ENCODE measurements at places on chromosomes 6 and 20. TPM values are rescaled to one million over a fixed set of nuclear protein-coding genes. Genes with fewer than 3 reads are reported as not detected.

GRCh38 chr6:27547157-27548075 lies 74.5 kb upstream of the ZNF184 start:
- H3K4me3 ChIP-seq: no peak overlapping the region
- no peaks in the 10 kb centered on the region for H3K36me3 ChIP-seq
- H3K27me3 ChIP-seq: peaks cover 13% of the 10 kb centered on the region
- no peak for DNase-seq
- no peaks in the 10 kb centered on the region for H3K4me1 ChIP-seq

The HLA-C gene
- 321 TPM for total RNA-seq

The GPR6 gene
- total RNA-seq: not detected

The SUPT3H gene
- 6.6 TPM for total RNA-seq

GRCh38 chr6:12151433-12151820 lies 138.7 kb upstream of the EDN1 start:
- peaks cover 6% of the 10 kb centered on the region for H3K4me1 ChIP-seq
- H3K36me3 ChIP-seq: no peaks in the 10 kb centered on the region
- H3K27ac ChIP-seq: no peak overlapping the region
- no peak overlapping the region for H3K4me3 ChIP-seq
- no peak for DNase-seq

Measured in thoracic aorta (tissue), 2 donors.